ENCODE measurements at places on chromosomes 2 and 18.

GRCh38 chr18:55732227-55733106, 144.5 kb upstream of the TCF4 start:
- no peak for DNase-seq

- no peak for DNase-seq
These were observed 32.3 kb upstream of the PMAIP1 start for GRCh38 chr18:59867337-59868104.

- no peak for DNase-seq
These were observed 234.3 kb downstream of the ALK start for GRCh38 chr2:29687121-29687520.

DNA sequence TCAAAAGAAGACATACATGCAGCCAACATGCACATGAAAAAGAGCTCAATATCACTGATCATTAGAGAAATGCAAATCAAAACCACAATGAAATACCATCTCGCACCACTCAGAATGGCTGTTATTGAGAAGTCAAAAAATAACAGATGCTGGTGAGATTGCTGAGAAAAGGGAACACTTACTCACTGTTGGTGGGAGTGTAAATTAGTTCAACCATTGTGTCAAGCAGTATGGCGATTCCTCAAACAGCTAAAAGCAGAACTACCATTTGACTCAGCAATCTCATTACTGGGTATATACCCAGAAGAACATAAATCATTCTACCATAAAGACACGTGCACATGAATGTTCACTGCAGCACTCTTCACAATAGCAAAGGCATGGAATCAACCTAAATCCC, 95.5 kb upstream of the XIRP2 start:
- no peak for DNase-seq

DNA sequence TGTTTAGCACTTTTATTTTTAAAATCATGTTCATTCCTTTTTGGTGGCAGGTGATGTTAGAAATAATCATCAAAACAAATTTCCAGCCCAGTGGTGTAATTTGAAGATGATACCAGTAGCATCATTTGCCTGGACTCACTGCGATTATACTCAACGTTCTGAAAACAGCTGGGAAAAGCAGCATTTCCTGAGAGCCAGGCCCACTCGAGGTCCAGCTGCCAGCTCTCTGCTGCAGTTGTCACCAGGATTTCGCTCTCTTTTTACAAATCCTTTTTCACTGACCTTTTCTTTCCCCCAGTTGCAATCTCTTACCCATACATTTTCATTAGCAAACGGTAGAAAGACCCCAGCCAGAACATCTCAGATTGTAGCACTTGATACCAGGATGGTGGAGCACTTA, 110.6 kb upstream of the LYPD1 start:
- no peak for DNase-seq

GRCh38 chr2:133413863-133414262, 154.4 kb downstream of the NCKAP5 start:
- DNase-seq, result no peak

GRCh38 chr2:8455236-8456150, 226.4 kb upstream of the ID2 start:
- no peak for DNase-seq

GRCh38 chr18:9029131-9029530, 73.4 kb upstream of the NDUFV2 start:
- DNase-seq, result no peak

GRCh38 chr2:177489719-177490301, 97.2 kb downstream of the AGPS start:
- no peak for DNase-seq

- no peak for DNase-seq
These were observed 231.7 kb downstream of the VAPA start for GRCh38 chr18:10145546-10145945.

- no peak for DNase-seq
These were observed 47.2 kb downstream of the CYB5A start for GRCh38 chr18:74244554-74244953.

DNA sequence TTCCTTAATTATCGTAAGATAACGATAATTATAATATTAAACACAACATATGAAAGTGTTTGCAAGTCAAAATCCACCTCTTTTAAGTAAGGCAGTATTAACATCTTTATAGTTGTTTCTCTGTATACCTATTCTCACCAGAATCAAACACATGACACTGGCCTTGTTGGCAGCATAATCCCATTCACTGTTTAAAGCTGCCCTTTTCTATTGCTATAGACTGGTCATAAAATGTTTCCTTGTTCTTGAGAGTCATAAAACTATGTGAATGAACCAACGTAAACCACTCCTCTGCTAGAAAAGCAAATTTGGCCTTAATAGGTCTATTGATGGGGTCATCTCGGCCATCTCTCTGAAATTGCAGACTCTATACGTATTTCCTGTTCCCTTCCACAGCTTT, 293.1 kb downstream of the SLC8A1 start:
- no peak for DNase-seq

DNA sequence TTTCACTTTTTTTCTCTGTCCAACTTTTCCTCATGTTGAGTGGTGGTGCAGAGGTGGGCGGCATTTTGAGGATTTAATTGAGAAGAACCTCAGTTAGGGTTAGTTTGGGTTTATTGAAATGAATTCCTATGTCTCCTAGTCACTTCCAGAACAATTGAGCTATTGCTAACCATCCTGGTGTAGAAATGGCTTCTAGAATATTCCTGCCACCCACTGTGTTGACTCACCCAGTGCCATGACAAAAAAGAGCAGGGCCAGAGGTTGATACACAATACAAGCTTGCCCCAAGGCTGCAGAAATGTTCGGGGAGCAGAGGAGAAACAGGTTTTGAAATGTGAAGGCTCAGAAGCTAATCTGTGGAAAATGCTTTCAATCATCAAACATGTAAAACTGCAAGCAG, 167.1 kb upstream of the TRIB2 start:
- DNase-seq, result no peak

DNA sequence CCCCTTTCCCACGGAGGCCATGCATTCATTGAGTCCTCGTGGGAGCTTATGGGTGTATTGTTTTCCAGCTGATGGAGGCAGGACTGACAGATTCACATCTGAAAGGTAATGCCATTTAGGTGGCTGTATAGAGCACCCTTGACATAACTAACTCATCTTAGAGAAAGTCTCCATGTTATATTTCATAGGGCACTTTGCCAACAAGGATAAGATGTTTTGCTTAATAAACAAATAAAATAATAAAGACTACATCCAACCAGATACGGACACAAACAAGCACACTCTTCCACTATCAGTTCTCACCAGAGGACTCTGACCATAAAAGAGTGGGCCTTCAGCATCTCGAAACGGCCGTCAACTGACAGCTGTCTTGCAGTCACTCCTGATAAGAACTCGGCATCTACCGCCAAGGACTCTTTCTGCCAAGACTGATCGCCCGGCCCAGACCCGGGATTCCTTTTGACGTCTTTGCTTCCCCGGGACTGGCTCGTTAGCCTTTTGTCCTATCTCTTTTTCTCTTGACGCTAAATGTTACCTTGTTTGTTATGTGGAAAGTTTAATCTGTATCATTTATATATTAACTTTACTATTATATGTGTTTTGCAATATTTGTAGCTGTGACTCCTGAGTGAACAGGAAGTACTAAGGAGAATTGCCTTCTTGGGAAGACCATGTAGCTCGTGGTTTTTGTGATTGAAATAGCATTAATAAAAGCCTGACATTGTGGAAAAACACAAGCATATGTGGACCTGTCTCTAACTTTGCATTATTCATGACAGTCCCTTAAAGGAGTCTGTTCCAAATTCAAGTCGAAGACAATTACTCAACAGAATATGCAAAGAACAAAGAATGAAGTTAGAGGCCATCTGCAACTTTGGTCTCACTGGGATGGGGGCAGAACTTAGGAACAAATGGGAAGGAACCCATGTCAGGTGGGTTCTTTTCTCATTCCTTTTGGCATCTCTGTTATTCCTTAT, 195.1 kb downstream of the LPIN1 start:
- DNase-seq, result no peak

DNA sequence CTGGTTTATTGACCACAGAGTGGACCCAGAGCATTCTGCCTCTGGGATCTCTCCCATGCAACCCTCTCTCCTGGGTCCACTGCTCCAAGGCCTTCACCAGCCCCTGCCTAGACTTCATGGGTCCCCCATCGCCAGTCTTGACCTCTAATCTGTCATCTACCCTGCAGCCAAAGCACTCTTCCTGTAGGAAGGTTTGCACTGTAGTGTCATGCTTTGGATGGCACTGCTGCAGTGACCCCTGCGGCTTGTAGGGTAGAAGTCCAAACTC, 41.7 kb downstream of the MYO7B start:
- DNase-seq, result no peak

- DNase-seq, result no peak
These were observed 113.7 kb downstream of the XRCC5 start for GRCh38 chr2:216222650-216223352.

DNA sequence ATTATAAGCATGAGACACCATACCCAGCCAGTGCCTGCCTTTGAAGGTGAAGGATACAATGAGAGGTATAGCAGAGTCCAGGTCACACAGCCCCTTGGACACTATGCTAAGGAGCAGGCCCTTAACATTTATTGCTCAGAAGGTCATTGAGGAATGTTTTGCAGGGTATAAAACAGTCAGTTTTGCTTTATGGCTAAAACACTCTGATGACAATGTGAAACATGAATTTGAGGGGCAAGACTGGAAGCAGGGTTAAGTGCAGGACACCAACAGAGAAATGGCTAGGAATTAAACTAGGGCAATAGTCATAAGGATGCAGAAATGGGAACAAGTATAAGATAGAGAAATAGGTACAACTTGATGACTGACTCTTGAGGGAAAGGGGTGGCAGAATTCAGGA, 141.1 kb downstream of the METTL4 start:
- DNase-seq, result no peak

DNA sequence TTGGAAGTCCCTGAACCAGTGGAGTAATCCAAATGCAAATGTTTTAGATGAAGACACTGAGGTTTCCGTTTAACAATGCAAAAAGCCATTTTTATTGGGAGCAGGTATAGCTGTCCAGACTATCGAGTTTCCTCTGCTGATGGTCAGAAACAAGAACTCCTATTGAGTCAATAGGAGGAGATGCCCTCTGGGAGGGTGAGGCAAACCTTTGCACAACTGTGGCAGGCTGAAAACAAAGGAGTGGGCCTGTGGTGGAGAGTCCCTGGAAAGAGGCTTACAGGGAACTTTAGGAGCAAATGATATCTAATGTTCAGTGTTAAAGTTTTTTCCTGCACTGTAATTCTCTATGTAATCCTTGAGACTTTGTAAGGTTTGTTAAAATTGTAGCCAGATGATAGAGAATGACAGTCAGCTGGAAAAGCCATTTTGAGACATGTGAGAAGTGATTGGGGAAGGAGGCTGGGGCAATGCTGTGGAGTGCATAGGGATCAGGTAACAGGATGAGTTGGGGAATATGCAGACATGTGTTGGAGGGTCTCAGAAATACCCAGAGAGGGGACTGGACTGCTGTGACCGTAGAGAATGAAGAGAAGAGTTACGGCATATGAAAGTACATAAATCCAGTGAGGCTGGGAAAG, 15.1 kb upstream of the EML4 start:
- no peak for DNase-seq

DNA sequence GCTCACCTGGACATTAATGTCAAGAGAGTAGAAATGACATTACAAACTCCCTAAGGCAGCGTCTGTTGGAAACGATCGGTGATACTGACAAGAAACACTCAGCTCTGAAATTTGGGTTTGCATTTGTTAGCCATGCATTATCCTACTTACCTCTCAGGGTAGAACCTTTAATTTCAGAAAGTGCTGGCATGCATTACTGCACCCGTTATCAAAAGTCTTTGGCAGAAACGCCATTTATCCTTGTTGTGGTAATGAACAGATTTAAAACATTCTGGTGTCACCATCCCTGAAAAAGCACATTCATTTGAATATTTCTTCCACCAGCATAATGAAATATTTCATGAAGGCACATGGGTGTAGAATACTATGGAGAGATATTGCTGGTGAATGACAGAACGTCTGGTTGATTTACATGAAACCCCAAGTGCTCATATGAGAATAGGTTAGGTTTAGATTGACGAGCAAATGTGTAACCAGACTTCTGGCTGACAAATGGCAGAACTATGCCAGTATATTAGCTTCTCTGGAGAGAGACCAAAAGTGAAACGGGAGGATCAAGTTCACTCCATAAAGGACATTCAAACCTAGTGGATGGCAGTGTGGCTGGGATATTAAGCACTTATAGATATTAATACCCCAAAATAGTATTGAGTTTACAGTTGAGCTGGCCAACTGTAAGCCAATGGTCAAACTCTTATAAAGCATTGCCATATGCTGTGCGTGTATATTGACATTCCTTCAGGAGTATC, 53.5 kb upstream of the ITGB6 start:
- DNase-seq, result no peak

DNA sequence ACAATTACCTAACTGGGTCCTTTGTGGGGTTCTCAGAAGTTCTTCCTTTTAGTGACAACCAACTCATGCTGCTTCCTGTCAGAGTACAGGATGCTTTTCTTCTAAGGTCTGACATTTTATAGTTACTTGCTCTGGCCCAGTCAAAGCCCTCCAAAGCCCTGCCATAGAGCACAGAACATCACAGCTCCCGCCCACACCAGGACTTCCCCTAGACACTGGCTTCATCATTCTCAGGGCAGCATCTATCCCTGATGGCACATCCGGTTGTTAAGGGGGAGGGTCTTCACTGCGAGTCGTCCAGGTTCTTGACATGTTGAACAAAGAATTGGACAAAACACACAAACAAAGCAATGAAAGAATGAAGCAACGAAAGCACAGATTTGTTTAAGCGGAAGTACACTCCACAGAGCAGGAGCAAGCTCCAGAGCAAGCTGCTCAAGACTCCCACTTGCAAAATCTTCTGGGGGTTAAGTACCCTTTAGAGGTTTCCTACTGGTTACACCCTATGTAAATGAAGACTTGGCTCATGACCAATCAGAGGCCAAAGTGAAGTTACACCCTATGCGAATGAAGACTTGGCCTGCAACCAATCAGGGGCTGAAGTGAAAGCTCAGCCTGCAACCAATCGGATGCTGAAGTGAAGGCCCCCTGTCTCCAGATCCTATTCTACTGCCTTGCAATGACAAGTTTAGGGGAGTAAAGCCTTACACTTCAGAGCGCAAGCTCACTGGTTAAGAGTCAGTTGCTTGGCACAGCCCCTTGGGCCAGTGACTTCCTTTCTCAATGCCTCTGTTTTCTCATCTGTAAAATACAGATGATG, 79.0 kb downstream of the HDAC4 start:
- DNase-seq, result no peak

- no peak for DNase-seq
These were observed 1492.9 kb upstream of the CELF4 start for GRCh38 chr18:39058386-39059000.

GRCh38 chr2:230794497-230794896, 70.2 kb upstream of the ITM2C start:
- no peak for DNase-seq

- DNase-seq, result no peak
These were observed 81.5 kb upstream of the GPC1 start for GRCh38 chr2:240353944-240354343.

Data from epithelial cell of proximal tubule (primary cell).